Fibroblast of the aortic adventitia (primary cell): ENCODE measurements at places on chromosomes 7 and 10. TPM values are rescaled to one million over a fixed set of nuclear protein-coding genes. Genes with fewer than 3 reads are reported as not detected.

MET gene
- total RNA-seq, result 7.5 and 24.1 TPM in 2 replicates

- DNase-seq, result peak; percentile 87
These were observed 370 bp upstream of the EZH2 start for GRCh38 chr7:148884299-148885022.

CLRN3 gene
- not detected in 2 replicates for total RNA-seq

DNA sequence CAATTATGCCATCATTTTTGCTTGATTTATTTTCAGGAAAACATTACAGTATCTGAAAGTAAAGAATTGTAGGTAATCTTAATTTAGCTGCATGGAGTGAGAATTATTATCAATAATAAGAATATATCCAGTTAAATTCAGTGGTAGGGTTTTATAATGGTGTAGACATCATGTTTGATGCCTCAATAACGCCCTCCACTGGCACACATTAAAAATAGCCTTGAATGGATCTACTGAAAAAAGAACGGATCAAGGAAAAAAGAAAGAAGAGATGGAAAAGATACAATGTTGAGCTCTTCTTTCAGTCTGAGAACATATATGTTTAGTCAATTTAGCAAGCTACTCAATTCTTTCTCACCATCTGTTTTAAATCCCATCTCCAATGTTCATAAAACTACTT lies 319.2 kb downstream of the CDC14C start:
- DNase-seq, result no peak

DNA sequence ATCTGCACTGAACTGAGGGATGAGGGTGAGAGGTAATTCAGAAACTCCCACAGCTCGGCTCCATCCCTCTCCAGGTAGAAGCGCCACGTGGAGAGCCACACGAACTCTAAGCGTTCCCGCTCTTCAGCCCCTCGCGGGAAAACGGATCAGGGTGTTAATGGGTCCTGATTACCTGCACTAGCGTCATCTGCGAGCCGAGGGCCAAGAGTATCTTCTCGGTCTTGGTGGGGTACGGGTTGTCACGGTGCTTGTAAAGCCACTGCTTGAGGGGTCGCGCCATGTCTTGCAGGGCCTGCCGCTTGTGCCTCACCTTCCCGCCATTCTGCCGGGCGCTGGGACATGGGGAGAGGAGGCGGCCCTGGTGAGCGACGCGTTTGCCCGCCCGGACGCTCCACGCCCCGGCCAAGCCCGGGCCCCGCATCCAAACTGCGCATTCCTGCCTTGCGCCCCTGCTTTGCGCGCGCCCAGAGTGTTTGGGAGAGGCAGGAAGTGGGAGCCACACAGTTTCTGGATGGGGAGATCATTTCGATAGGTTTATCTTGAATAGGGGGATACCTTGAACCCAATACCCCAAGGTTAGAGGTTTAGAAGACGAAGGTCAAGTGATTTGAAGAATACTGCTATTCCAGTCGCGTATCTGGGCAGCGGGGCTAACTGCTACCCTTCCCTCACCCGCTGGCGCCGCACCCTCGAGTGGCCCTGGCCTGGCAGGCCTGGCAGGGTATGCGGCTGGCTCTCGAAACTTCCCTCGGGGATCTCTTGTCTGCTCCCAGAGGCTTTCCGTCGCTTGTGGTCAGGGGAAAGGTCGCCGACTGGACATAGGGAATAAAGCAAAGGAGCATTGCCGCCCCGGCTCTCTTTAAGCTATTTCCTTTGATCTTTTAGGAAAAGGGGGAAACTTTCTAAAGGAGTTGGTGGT lies 4.2 kb downstream of the MKX start:
- DNase-seq, result no peak

MYL10 gene
- not detected in 2 replicates for total RNA-seq

XRCC2 gene
- 1.1 and 8.1 TPM in 2 replicates for total RNA-seq

DNA sequence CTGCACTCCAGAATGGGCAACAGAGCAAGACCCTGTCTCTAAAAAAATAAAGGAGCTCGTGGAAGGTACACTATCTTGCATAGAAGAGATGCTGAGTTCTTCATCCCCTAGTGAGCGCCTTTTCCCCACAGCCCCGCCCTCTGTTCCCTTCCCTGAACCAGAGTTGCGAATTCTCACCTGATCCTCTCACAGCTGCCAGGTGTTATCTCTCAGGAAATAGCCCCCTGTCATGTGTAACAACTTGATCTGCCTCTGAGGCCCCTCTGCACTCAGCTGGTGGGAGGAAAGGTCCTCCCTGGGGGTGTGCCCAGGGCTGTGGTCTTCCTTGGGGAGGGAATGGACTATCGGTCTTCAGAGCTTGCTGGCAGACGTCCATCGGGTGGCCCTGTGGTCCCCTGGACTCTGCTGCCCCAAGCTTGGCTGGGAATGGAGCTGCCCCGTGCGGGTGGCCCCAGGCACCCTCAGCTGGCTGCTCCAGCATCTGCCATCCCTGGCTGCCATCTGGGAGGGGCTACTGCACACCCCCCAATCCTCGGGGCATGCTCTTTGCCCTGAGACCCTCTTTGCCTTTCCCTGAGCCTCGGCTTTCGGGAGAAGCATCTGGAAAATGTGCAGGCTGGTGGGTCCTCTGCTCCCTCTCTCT lies 21.7 kb upstream of the BNIP3 start:
- DNase-seq, result no peak

SLC16A9 gene
- 0.25 and 1.5 TPM in 2 replicates for total RNA-seq
